Caco-2 (cell line): ENCODE measurements at places on chromosomes 11 and 22.

DNA sequence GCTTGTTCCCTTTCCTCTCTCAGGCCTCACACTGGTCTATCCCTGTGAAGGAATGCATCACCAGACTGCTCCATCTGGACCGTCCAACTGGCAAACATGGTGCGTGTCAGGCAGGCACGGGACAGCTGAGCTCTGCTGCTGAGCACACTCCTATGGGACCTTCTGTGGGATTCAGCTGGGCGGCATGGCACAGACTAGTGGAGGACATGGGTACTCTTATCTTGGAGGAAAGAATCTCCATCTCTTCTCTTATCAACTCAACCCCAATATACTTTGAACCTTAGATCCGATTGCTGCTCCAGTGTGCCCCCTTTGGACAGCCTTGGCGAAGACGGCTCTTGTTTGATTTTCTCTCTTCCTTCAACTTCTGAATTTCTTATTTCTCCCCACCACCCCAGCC, 593.6 kb downstream of the ETS1 start:
- no peak for DNase-seq
- H3K4me1 ChIP-seq = no peaks in the 10 kb centered on the region
- no peaks in the 10 kb centered on the region for H3K36me3 ChIP-seq
- no peaks in the 10 kb centered on the region for H3K27me3 ChIP-seq

DNA sequence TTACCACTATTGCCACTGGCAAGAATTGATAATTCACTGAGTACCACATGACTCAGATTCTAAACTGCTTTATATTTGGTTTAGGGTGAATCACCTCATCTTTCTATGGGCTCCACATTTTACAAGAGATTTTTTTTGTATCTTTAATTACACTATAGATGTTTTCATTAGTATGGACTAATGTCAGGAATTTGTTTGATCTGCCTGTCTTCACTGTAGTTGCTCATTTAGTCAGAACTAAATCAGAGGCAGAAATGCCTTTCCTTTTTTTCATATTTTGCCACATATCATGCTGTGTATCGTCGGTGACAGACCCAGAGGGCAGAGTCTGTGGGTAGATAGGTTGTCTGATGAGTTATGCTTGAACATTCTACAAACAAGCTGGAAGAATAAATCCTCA, 524.1 kb downstream of the METTL15 start:
- no peaks in the 10 kb centered on the region for H3K27me3 ChIP-seq
- H3K4me1 ChIP-seq = peaks cover 14% of the 10 kb centered on the region; the same call in 1 of the 2 replicates
- no peaks in the 10 kb centered on the region for H3K36me3 ChIP-seq
- no peak overlapping the region for H3K4me3 ChIP-seq

DNA sequence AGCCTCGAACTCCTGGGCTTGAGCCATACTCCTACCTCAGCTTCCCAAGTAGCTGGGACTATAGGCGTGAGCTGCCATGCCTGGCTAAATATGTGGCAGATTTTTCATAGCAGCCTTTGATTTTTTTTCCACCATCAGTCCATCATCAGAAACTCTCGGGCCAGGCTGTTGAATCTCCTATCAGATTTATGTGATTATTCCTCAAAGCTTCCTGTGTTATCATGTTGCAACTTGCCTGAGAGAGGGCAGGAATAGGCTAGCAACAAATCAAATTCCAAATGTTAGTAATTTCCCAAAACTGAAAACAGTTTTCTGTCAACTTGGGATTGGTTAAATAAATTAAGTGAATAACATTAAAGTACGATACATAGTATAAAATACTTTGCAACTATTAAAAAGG, 3.4 kb downstream of the LRRC51 start:
- no peaks in the 10 kb centered on the region for H3K27me3 ChIP-seq
- no peak overlapping the region for H3K4me3 ChIP-seq

DNA sequence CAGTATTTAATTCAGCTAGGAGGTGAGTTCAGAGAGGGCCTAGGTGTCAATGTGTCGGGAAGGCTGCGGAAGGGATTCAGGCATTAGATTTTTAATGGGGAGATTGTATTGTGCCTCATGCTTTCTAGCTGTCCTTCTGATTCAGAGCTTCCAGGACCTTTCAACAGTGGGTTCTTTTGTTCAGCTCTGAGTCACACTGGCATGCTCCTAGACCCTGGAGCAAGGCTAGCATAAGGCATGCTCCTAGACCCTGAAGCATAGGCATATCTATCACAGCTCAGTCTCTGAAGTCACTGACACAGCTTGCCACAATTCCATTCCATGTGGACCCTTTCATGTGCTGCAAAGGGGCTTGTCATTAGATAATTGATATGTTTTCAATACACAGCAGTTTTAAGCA, 396.9 kb downstream of the RAB38 start:
- H3K36me3 ChIP-seq = no peaks in the 10 kb centered on the region
- no peak overlapping the region for H3K27ac ChIP-seq
- no peaks in the 10 kb centered on the region for H3K4me1 ChIP-seq
- H3K4me3 ChIP-seq = no peak overlapping the region

GRCh38 chr22:46587492-46588278, 32.5 kb upstream of the GRAMD4 start:
- no peaks in the 10 kb centered on the region for H3K36me3 ChIP-seq
- 0 out of 2 replicates have a peak, but pooled peaks cover 2% of the 10 kb centered on the region for H3K4me1 ChIP-seq
- H3K4me3 ChIP-seq = no peak overlapping the region
- DNase-seq = no peak
- no peak overlapping the region for H3K27ac ChIP-seq

- no peaks in the 10 kb centered on the region for H3K36me3 ChIP-seq
- no peak for DNase-seq
- no peak overlapping the region for H3K27ac ChIP-seq
- H3K27me3 ChIP-seq = no peaks in the 10 kb centered on the region
- H3K4me3 ChIP-seq = no peak overlapping the region
Observed at GRCh38 chr11:66321606-66322005, 4.8 kb upstream of the CD248 start.

DNA sequence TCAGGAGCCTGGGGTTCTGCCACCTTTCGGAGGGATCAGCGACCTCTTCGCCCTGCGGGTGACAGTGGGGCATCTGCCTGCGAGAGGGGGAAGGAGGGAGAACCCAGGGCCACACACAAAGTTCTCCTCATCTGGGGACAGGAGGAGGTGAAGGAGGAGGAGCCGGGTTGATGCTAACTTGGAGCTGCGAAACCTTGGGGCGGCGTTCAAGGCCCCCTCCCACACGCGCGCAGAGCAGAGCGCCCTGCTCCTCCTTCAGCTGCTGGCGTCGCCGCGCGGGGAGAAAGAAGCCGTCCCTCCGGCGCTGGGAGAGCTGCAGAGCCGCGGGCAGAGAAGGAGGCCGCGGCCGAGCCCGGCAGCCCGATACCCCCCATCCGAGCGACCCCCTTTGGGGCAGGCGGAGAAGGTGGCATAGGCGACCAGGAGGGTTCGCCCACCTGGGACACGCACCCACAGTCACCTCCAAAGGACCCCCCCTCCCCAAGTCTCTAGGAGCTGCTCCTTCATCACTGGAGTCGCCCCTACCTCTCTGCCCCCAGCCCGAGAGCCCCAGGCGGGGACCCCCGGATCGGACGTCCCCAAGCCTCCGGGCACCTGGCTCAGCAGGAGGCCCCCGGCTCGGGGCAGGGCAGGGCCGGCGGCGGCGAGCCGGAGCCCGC, at the start of gene RASD2:
Gene RASD2 (plus strand): TSS at position 237 of the 659 bp plus-strand sequence. CDS start 5,979 bp downstream, outside the sequence.
- peak within 1 kb of the TSS; percentile 57 for H3K4me3 ChIP-seq
- no peaks in the 10 kb centered on the region for H3K36me3 ChIP-seq
- H3K27ac ChIP-seq = no peak within 1 kb of the TSS
- peaks cover 5% of the 10 kb centered on the region for H3K4me1 ChIP-seq
- peaks cover 1% of the 10 kb centered on the region; the same call in 1 of the 2 replicates for H3K27me3 ChIP-seq
- DNase-seq = peak; percentile 47

DNA sequence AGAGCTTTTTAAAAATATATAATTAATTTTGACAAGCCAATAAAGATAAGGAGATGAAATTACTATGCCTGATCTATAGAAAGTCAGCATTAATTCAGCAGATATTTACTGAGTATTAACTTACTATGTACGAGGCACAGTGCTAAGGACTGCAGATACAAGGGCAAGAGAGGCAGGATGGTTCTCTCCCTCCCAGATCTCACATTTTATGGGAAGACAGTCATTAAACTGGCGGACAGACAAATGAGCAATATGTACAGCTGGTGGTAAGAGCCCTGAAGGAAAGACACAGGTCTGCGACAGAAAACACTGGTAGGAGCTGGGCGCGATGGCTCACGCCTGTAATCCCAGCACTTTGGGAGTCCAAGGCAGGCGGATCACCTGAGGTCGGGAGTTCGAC, 36.8 kb downstream of the MCHR1 start:
- peaks cover 29% of the 10 kb centered on the region for H3K4me1 ChIP-seq
- no peak for DNase-seq
- no peaks in the 10 kb centered on the region for H3K27me3 ChIP-seq
- H3K4me3 ChIP-seq = no peak overlapping the region

DNA sequence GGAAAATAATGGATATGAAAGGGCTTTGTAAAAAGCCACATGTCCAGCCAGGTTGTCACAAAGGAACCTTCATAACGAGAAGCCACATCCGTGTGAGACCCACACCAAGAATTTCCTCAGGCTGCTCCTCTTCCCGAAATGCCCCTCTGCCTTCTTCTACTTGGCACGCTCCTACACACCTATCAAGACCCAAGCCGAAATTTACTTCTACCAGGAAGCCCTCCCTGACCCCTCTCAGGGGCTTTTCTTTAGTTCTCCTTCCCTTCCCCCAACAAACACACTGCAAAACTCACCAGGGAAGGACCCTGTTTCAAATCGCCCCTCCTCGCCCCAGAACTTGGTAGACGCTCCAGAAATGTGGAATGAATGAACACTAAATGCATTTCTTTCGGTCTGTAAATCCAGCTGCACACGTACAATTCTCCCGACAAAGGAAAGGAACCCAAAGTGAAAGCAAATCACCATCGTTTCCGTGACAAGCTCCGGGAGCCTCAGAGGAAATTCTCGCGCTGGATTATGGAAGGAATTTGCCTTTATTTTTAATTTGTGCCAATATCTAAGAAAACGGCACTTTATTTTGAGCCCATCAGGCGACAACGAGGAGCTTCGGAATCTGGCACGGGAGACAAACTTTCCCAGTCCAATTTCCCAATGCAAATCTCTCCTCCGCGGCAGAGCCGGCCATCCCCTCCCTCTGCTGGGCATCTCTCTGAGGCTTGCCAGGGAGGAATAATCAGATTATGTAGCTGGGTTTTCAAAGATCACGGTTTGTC, 13.2 kb upstream of the SHISAL1 start:
- H3K36me3 ChIP-seq = no peaks in the 10 kb centered on the region
- no peak for DNase-seq
- no peaks in the 10 kb centered on the region for H3K4me1 ChIP-seq
- H3K27ac ChIP-seq = no peak overlapping the region

- peaks cover 6% of the 10 kb centered on the region; the same call in 1 of the 2 replicates for H3K4me1 ChIP-seq
- H3K27ac ChIP-seq = no peak overlapping the region
- H3K36me3 ChIP-seq = peaks cover 1% of the 10 kb centered on the region
- H3K4me3 ChIP-seq = no peak overlapping the region
Observed at GRCh38 chr22:29344137-29344536, 28.6 kb upstream of the RASL10A start.

- H3K27ac ChIP-seq = peak overlapping the region; percentile 59
- H3K36me3 ChIP-seq = peaks cover 3% of the 10 kb centered on the region; the same call in 1 of the 2 replicates
- no peaks in the 10 kb centered on the region for H3K27me3 ChIP-seq
Observed at GRCh38 chr11:68107689-68108088, 13.5 kb downstream of the CHKA start.

DNA sequence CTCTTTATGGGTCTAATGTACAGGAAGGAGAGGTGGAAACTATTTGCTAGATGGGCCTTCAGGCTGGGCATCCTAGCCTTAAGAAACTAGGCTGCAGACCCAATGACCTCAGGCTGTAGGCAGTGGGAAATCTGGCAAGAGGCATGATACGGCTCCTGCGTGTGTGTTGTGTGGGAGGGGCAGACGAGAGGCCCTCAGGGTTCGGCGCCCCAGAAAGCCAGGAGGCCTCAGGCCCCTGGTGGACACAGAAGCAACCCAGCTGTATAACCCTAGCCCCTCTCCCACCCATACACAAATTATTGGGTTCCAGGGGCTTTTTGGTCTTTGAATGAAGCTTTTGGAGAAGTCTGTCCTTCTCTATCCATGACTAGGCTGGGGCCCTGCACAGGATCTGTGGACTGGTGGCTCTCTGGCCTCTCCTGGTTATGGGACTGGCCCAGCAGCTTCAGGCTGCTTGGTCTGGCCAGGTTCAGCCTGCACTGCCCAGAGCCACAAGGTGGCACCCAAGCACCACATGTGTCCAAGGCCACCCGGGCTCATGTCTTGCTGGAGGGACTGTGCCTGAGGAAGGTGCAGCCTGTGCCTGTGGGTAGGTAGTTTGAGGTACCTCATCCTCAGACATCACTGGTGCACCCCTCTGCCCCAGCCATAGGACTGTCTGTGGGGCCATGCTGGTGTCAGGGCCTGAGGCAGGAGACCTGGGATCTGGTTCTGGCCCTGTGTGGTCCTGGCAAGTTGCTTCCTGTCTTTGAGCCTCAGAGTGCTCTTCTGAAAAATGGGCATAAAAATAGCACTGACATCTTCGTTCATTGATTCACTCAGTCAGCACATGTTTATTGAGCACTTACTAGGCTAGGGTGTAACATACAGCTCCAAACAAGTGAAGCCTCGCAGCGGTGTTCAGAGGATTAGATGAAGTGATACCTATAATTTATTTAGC, 87.5 kb downstream of the RRM1 start:
- peak; percentile 78 for DNase-seq
- no peaks in the 10 kb centered on the region for H3K27me3 ChIP-seq
- H3K27ac ChIP-seq = no peak overlapping the region
- no peaks in the 10 kb centered on the region for H3K36me3 ChIP-seq
- no peak overlapping the region for H3K4me3 ChIP-seq
- no peaks in the 10 kb centered on the region for H3K4me1 ChIP-seq

GRCh38 chr11:8059571-8060011, 21.4 kb upstream of the TUB start:
- H3K4me1 ChIP-seq = no peaks in the 10 kb centered on the region; the same call in 1 of the 2 replicates
- H3K4me3 ChIP-seq = no peak overlapping the region
- H3K27ac ChIP-seq = no peak overlapping the region
- no peaks in the 10 kb centered on the region for H3K27me3 ChIP-seq

- no peak overlapping the region for H3K27ac ChIP-seq
- H3K4me1 ChIP-seq = no peaks in the 10 kb centered on the region
- no peaks in the 10 kb centered on the region for H3K36me3 ChIP-seq
Observed at GRCh38 chr11:120249279-120250262, 9.6 kb downstream of the POU2F3 start.

- H3K4me3 ChIP-seq = no peak overlapping the region
- H3K27me3 ChIP-seq = no peaks in the 10 kb centered on the region
- no peaks in the 10 kb centered on the region for H3K36me3 ChIP-seq
- H3K27ac ChIP-seq = no peak overlapping the region
Observed at GRCh38 chr11:15585602-15586331, 471.0 kb downstream of the INSC start.

DNA sequence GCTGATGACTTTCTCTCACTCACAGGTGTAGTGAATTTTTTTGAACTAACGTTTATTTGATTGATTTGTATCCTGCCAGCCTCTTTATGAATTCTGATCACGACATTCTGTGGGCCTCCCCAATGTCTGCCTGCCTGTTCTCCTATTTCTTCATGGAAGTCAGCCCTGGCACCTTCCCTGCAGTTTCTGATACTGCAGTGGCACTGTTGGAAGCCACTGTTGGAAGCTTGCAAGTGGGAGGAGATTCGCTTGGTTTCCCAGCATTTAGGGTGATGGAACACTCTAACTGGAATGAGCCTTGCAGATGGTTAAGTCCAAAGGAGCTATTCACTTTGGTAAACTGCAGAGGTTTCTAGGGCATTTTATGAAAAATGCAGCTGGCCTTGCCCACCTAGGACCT, 1.3 kb upstream of the THY1 start:
- H3K36me3 ChIP-seq = no peaks in the 10 kb centered on the region
- no peaks in the 10 kb centered on the region for H3K4me1 ChIP-seq
- no peak overlapping the region for H3K4me3 ChIP-seq
- DNase-seq = no peak
